ENCODE measurements at places on chromosomes 1 and 21. TPM values are rescaled to one million over a fixed set of nuclear protein-coding genes. Genes with fewer than 3 reads are reported as not detected.

DNA sequence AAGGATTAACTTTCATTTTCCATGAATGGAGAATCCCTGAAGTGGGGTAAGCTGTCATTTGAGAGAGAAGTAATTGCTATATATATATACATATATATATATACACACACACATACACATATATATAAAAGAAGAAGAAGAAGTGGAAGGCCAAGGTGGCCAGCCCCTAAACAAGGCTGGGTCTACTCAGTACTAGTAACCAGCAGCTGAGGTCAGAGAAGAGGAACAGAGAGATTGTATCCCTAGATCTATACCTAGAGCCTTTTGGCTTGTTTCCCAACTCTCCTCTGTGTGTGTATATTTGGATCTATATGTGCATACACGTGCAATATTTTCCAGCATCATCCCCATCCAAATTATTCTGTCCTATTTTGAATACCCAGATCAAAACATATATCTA, 5.2 kb downstream of the TNFSF4 start:
- DNase-seq: no peak

IBA57 gene
- 12.7 TPM for total RNA-seq

HSF2BP gene
- total RNA-seq: 3.5 TPM

SERINC2 gene
- total RNA-seq: 131 TPM

DNA sequence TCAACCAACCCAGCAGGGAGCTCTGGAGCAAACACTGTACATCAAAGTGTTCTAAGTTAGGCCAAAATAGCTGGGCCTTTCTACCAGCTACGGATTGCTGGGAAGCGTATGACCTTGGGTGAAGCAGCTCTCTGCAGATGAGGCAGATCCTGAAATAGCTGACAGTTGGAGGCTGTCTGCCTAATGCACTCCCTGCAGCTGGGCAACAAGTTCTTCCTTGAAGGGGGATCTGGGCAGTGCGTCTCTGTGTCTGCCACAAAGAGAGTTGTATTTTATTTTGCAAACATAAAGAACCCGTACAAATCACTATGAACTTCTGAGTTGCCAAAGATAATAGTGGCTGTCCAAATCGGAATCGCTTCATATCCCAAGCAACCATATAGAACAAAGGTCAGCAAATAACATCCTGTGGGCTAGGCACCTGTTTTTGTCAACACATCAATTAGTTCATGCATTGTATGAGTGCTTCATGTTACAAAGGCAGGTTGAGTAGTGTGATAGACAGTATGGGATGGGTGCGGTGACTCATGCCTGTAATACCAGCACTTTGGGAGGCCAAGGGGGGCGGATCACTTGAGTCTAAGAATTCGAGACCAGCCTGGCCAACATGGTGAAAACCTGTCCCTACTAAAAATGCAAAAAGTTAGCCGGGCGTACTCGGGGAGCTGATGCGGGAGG, 29.1 kb upstream of the KLF17 start:
- DNase-seq: no peak

- DNase-seq: no peak
These were observed 3.7 kb downstream of the AURKAIP1 start for GRCh38 chr1:1371364-1371745.

DNA sequence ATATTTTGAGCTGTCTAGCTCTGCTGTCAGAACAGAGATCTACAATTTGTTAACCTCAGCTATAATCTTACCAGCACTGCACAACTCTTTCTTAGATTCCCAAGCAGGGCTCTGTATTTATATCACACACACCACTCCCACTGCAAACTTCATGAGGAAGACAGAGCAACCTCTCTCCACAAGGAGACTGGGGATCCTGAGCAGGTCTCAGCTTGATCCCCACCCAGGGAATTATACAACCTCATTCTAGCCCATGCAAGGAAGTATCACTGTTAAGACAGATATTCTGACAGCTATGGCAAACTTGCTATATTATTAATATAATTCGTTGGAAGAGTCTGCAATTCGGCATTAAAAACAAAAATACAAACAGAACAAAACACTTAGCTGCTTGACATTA, 40.4 kb downstream of the EGLN1 start:
- no peak for DNase-seq

DLGAP3 gene
- total RNA-seq: 0.82 TPM

GRCh38 chr1:204104331-204105130, 31.6 kb downstream of the SOX13 start:
- DNase-seq: no peak

DNA sequence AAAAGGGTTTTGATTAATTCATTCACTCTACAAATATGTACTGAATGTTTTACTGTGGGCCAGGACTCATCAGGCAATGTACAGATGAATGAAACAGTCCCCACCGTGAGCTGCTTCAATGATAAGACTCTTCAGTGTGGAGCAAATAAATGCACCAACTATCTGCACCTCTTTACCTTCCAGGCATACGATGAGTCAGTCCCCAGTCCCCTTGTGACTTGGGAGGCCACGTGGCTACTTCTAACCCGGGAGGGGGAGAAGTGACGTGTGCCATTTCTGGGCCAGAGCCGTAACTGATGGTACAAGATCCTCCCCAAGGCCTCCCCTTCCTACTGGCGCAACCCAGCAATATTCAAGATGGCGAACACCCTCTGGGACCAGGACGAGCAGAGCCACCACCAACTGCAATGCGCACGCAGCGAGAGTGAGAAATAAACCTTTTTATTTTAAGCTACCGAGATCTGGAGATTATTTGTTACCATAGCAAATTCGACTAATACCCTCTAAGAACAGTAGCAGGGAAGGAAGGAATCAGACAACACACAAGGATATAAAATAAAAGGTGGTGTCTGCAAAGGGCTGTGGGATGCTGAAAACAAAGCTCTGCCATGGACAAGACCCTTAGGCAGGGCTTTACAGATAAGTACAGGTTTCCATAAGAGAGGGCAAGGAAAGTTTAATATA, 74.5 kb downstream of the NPHP4 start:
- DNase-seq: no peak

- DNase-seq: no peak
These were observed 246.5 kb upstream of the VAMP3 start for GRCh38 chr1:7524341-7525337.

TMEM82 gene
- total RNA-seq: not detected

DNA sequence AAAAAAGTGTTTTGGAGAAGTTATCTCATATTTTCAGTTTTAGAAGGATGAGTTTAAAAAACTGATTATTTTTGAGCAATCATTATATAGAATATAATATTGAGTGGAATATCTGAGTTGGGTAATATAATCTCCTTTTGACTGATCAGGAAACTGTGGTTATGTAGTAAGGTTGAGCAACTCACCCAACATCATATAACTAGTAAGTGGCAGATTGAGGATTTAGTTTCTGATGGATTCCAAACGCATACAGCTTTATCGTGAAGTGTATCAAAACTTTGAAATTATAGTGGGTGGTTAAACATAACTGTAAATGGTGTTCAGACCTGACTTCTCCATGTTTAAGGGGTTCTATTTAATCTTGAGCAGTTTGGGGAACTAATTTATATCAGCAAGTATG, 98.6 kb downstream of the OLFM3 start:
- no peak for DNase-seq

GRCh38 chr21:41929248-41929647, 24.6 kb downstream of the C2CD2 start:
- DNase-seq: no peak

SPRR1B gene
- total RNA-seq: 0.63 TPM

DNA sequence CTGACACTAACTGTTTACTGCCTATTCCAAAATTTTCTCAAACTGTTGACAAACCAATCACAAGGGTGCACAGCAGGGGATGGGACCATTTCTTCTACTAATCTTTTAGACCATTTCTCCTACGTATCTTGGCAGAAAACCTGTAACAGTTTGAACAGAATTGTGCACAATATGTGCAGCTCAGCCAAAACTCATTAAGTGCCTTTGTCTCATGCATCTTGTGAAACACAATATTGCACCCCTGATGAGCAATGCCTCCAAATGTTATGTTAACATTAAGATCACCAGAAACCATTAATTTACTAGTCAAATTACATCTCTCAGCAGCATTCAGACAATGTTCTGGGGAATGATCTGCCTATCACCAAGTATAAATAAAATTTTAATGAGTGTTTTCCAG, 247.5 kb downstream of the NRIP1 start:
- no peak for DNase-seq

GRCh38 chr1:41454406-41454805, 30.1 kb downstream of the EDN2 start:
- DNase-seq: no peak

KRTAP19-1 gene
- not detected for total RNA-seq

- no peak for DNase-seq
These were observed 24.4 kb upstream of the TRIM33 start for GRCh38 chr1:114535401-114535800.

- no peak for DNase-seq
These were observed 18.7 kb upstream of the CA6 start for GRCh38 chr1:8926707-8927694.

GRCh38 chr1:234489698-234490077, 10.7 kb upstream of the TARBP1 start:
- no peak for DNase-seq

- no peak for DNase-seq
These were observed 48.8 kb downstream of the GADD45A start for GRCh38 chr1:67733681-67734322.

DNA sequence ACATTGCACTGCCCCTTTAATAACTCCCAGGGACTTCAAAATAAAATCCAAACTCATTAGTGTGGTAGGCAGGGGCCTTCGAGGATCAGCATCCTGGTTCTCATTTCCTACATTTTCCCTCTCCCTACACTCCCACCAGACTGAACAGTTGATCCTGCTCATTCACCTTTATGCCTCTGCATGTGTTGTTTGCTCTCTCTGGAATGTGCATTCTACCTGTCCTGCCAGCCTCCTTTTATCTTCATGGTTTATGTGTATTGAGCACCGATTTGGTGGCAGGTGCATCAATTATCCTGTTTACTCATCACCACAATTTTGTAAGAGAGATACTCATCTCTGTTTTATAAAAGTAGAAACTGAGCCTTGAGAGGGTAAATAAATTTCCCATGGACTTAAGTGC, 125.0 kb downstream of the ADSS2 start:
- no peak for DNase-seq

- no peak for DNase-seq
These were observed 71.4 kb upstream of the GCLM start for GRCh38 chr1:93980320-93981273.

DNA sequence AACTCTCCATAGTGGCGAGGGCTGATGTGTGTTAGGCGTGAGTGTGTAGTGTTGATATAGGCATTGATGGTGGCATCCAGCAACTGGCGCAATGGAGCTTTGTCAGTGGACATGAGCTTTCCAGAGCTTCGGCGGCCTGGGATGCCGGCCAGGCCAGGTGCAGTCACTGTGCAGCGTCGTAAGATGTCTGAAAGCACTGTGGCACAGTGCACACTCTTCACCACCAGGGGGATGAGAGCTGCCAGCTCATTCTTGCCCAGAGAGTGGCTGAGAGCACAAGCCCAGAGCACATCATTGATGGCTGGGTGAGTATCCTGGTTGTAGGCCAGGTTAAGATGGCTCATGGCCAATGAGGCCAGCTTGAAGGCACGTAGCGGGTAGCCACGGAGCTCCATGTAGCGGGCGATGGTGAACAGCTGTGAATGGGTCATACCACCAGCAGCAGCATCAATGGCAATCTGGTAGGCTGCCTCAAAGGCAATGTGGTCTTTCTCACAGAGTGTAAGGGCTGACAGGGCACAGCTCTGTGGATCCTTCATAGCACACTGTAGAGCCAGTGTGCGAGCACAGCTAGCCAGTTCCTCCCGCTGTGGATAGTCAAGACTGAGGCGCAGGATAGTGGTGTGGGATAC, 6.7 kb downstream of the UROD start:
- DNase-seq: no peak

GBP3 gene
- total RNA-seq: 28.5 TPM

DNA sequence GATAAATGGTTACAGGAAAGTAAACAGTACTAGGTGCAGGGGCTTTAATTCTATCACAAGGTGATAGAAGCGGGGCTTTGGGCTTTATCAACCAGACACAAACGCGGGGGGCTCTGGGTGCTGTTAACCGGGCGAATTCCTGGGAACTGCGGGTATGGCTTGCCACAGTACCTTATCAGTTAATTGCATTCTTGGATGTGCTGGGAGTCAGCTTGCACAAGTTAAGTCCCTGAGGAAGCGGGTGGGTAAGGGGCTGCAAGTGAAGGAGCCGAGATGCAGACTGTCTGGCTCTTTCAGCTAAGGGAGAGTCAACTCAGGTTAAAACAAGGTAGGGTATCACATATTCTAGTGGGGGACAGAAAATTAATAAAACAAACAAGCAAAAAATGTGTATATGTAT, 661 bp downstream of the GBP4 start:
- no peak for DNase-seq

GRCh38 chr1:180198611-180199010, 31.5 kb upstream of the LHX4 start:
- no peak for DNase-seq

TNFRSF14 gene
- 16.8 TPM for total RNA-seq

DNA sequence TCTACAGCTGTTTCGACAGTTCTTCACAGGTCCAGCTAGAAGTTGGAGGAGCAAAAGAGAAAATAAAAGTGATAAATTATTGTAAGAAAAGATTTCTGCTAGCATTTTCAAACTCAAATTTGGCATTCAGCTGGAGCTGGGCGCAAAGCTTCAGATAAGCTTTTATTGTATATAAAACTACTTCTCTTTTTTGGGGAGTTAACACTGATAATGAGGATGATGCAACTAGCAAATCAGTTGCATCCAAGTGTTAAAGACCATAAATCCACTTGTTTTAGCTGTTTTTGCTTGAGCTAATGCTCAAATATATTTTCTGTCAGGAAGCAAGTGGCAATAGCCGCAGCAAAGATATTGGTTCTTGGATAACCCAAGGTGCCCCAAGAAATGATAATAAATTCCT, 127.1 kb upstream of the PKN2 start:
- no peak for DNase-seq

SLC1A7 gene
- total RNA-seq: not detected

DNA sequence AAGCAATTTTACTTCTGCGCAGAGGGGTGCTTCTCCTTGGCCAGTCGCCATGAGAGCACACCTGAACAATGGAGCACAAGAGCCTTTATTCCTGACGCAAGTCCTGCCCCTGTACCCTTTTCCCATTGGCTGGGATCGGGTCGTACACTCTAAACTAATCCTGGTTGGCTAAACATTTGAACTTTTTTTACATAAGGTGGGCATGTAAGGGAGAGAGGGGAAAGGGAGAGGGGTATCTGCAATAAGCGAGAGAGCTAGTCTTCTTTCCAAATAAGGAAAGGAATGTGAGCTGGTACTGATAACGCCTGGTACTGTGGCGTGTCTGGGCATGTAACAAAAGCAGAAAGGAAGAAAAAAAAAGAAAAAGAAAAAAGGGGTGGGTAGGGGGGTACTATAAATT, 21.8 kb downstream of the MFSD2A start:
- DNase-seq: no peak

- no peak for DNase-seq
These were observed 326.7 kb upstream of the CAMK1G start for GRCh38 chr1:209256766-209257350.

- DNase-seq: no peak
These were observed 13.2 kb downstream of the RHOU start for GRCh38 chr1:228748431-228748830.

DNA sequence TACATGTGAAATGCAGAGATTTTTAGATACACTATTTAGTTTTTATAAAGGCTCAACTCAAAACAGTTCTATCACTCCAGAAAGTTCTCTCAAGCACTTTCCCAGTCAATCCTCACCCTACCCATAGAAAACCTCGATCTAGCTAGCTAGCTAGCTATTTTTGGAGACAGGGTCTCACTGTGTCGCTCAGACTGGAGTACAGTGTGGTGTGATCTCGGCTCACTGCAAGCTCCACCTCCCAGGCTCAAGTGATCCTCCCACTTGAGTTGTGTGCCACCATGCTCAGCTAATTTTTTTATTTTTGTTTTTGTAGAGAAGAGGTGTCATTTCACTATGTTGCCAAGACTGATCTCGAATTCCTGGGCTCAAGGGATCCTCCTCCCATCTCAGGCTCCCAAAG, 236.9 kb downstream of the RERE start:
- no peak for DNase-seq
